ENCODE measurements at places on chromosomes 11 and 22. TPM values are rescaled to one million over a fixed set of nuclear protein-coding genes. Genes with fewer than 3 reads are reported as not detected.
A peak's percentile ranks its signal among the peaks of the same experiment; 100 is the strongest.

The CCDC89 gene
- 0.55 TPM for total RNA-seq

The ABCC8 gene
- not detected for total RNA-seq

The P4HA3 gene
- 2.0 TPM for total RNA-seq

- H3K4me3 ChIP-seq: no peak overlapping the region
- no peaks in the 10 kb centered on the region for H3K4me1 ChIP-seq
- no peak for DNase-seq
- no peaks in the 10 kb centered on the region for H3K36me3 ChIP-seq
Observed at GRCh38 chr11:21173476-21173875, 504.1 kb downstream of the NELL1 start.

The IFITM2 gene
- total RNA-seq: 36.3 TPM

DNA sequence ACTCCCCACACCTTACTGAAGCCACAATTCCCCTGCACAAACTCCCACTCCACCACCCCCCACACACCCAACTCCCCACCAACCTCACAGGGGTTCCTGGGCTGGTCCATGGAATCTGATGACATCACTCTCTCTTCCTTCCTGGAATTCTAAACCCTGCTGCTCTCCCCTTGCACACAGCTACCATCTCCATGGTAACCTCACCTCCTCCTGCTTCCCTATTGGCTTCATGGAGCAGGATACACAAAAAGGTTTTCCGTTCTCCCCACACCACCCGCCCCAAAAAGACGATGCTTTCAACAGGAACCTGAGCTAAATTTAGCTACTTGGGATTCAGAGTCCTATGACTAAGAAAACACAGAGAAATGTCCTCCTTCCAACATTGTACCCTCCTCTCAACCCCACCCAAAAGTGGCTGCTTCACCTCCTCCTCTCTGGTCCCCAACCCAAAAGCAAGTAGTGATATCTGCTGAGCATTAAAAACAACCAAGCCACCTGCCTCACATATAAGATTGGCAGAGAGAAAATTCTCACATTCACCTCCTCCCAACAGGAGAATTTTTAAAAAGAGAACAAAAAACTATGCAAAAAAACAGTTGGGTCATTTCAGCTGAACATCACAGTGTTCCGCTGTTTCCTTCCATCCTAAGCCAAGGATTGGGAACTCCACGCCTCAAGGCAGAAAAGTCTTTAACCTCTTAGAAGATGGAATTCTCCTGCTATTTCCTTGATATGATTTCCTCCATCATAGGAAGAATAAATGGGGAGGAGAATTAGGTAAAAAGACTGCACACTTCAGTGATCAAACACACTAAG lies 66.9 kb downstream of the RBFOX2 start:
- H3K36me3 ChIP-seq: no peaks in the 10 kb centered on the region
- H3K27ac ChIP-seq: no peak overlapping the region

The P2RY6 gene
- total RNA-seq: 1.6 TPM

- DNase-seq: no peak
- H3K27me3 ChIP-seq: no peaks in the 10 kb centered on the region
- H3K4me3 ChIP-seq: no peak overlapping the region
- no peak overlapping the region for H3K27ac ChIP-seq
- H3K36me3 ChIP-seq: no peaks in the 10 kb centered on the region
Observed at GRCh38 chr22:46679706-46680269, 58.3 kb downstream of the CERK start.

GRCh38 chr22:28348613-28349609 lies 330.7 kb downstream of the TTC28 start:
- H3K4me3 ChIP-seq: no peak overlapping the region
- no peak overlapping the region for H3K27ac ChIP-seq
- H3K4me1 ChIP-seq: no peaks in the 10 kb centered on the region
- H3K27me3 ChIP-seq: no peaks in the 10 kb centered on the region
- no peak for DNase-seq

The MMP11 gene
- 2.4 TPM for total RNA-seq

GRCh38 chr22:50581950-50582492 lies 628 bp downstream of the CHKB start:
- peak overlapping the region; percentile 66 for H3K27ac ChIP-seq
- peaks cover 5% of the 10 kb centered on the region for H3K4me1 ChIP-seq
- peak overlapping the region; percentile 77 for H3K4me3 ChIP-seq
- H3K27me3 ChIP-seq: no peaks in the 10 kb centered on the region
- no peak for DNase-seq
- no peaks in the 10 kb centered on the region for H3K36me3 ChIP-seq

The NUDT22 gene
- 102 TPM for total RNA-seq

The RAB38 gene
- total RNA-seq: not detected

GRCh38 chr11:78927511-78927910 lies 352.8 kb upstream of the NARS2 start:
- H3K27ac ChIP-seq: peak overlapping the region; percentile 12
- H3K36me3 ChIP-seq: no peaks in the 10 kb centered on the region
- no peak overlapping the region for H3K4me3 ChIP-seq
- no peaks in the 10 kb centered on the region for H3K27me3 ChIP-seq
- DNase-seq: no peak

DNA sequence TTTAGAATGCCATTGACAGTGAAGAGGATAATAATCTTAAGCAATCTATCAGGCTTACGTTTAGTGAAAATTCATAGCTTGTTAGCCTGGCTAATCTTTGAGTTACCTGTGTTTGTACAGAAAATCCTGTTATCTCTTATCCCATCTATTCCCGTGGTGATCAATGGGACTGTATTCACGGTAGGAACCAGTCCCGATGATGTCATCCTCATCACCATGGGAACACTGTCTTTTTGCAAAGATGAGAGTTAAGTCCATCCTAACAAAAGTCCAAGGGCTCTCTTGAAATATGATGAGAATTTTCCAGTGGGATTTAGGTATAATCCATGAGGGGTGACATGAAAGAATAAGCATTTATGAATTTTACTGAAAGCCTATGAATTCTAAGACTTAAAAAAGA lies 762.2 kb downstream of the ETS1 start:
- no peaks in the 10 kb centered on the region for H3K4me1 ChIP-seq
- peaks cover 22% of the 10 kb centered on the region for H3K27me3 ChIP-seq
- no peak overlapping the region for H3K27ac ChIP-seq
- H3K36me3 ChIP-seq: no peaks in the 10 kb centered on the region

DNA sequence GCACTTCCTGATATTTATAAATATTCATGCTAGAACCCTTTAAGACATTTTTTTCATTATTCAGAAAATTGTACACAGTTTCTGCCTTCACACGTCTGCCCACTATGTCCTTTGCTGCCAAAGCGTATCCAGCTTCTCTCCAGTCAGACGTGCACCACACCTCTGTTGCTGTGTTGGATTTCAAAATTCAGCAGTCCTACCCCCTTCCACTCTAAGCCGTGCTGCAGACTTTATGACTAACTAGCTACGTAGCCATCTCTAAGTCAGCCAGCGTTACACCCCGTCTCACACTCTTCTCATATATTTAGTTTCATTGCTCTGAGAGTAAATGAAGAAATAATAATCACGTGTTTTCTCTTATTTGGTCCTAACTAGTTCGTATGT lies 28.2 kb upstream of the OPCML start:
- no peaks in the 10 kb centered on the region for H3K36me3 ChIP-seq
- H3K4me1 ChIP-seq: no peaks in the 10 kb centered on the region
- no peak for DNase-seq
- no peak overlapping the region for H3K27ac ChIP-seq

GRCh38 chr11:19625438-19625837 lies 87.2 kb upstream of the NAV2 start:
- H3K27me3 ChIP-seq: no peaks in the 10 kb centered on the region
- H3K4me1 ChIP-seq: peaks cover 17% of the 10 kb centered on the region
- H3K27ac ChIP-seq: no peak overlapping the region
- no peak overlapping the region for H3K4me3 ChIP-seq
- DNase-seq: no peak

- no peak for DNase-seq
- H3K4me3 ChIP-seq: no peak overlapping the region
- no peaks in the 10 kb centered on the region for H3K4me1 ChIP-seq
- H3K36me3 ChIP-seq: no peaks in the 10 kb centered on the region
- no peak overlapping the region for H3K27ac ChIP-seq
Observed at GRCh38 chr11:23957314-23957713, 539.5 kb upstream of the LUZP2 start.

DNA sequence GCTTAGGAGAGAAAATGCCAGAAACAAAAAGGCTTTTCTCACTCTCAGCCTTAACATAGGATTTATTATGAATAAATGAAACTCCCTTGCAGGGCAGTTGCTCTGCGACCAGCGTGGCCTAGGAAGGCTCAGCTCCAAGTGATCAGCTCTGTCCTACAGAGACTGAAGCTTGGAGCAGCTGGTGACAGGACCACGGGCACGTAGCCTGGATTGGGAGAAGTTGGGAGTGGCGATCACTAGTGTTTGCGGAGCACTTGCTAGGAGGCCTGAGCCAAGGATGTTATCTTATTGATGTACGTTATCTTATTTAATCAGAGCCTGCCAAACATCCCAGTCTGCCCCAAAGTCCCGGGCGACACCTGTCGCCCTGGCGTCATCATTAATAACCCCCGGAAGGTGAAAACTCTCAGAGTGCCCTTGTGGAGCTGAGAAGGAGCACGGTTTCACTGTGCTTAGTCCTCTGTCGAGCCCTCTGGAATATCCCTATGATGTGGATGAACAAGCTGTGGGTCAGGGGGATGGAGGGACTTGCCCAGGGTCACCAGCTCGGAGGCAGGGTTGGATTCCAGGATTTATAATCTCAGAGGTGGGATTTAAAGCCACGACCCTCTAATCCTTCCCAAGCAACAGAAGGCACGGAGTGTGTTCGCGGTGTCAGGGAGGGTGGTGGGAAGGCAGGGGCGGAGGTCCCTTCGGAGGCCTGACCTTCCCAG lies 40.8 kb upstream of the SMIM38 start:
- H3K36me3 ChIP-seq: no peaks in the 10 kb centered on the region
- no peak for DNase-seq
- no peaks in the 10 kb centered on the region for H3K27me3 ChIP-seq
- no peak overlapping the region for H3K4me3 ChIP-seq
- H3K27ac ChIP-seq: no peak overlapping the region
- H3K4me1 ChIP-seq: peaks cover 15% of the 10 kb centered on the region

The CYP2D6 gene
- total RNA-seq: 0.55 TPM

The CALCA gene
- total RNA-seq: not detected

DNA sequence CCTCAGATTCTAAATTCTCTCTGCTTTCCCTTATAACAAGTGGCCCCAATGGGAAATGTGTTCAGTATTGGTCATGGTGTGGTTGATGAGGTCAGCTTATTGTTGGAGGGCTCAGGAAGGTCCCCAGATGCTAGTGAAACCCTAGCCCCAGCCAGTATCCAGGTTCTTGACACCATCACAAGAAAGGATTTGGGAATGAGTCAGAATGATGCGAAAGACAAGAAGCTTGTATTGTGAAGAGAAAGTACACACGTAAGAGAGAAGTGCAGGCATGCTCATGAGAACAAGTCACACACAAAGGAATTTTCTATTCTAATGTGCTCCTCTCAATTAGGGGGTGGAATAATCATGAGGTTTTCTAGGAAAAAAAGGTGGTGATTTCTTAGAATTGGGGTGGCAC lies 34.9 kb upstream of the TRPC6 start:
- H3K36me3 ChIP-seq: no peaks in the 10 kb centered on the region
- H3K4me1 ChIP-seq: peaks cover 18% of the 10 kb centered on the region
- no peak overlapping the region for H3K4me3 ChIP-seq
- peak overlapping the region; percentile 64 for H3K27ac ChIP-seq

GRCh38 chr22:28424427-28425080 lies 255.1 kb downstream of the TTC28 start:
- DNase-seq: peak; percentile 68
- no peak overlapping the region for H3K4me3 ChIP-seq
- H3K27ac ChIP-seq: no peak overlapping the region
- peaks cover 18% of the 10 kb centered on the region for H3K4me1 ChIP-seq
- no peaks in the 10 kb centered on the region for H3K36me3 ChIP-seq
- H3K27me3 ChIP-seq: no peaks in the 10 kb centered on the region

DNA sequence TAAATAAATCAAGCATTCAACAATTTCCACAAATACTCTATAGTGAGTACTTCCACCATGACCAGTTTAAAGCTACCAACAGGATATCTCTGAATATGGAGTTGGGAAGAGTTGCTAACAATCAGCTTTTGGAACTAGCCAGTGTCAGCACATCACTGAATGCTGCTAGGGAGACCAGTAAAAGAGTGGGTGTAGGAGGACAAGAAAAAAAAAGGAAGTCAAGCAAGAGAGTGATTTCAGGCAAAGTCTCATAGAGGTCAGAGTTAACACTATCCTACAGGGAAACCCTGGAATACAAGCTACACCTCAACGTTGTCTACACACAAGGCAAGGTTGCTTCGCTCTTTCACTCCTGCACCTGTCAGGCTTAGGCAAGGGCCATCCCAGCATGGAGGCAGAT lies 24.2 kb downstream of the EIF3F start:
- DNase-seq: no peak
- no peaks in the 10 kb centered on the region for H3K36me3 ChIP-seq
- no peaks in the 10 kb centered on the region for H3K4me1 ChIP-seq
- H3K27ac ChIP-seq: no peak overlapping the region
- H3K27me3 ChIP-seq: peaks cover 13% of the 10 kb centered on the region
- no peak overlapping the region for H3K4me3 ChIP-seq

The CCDC157 gene
- 1.5 TPM for total RNA-seq

DNA sequence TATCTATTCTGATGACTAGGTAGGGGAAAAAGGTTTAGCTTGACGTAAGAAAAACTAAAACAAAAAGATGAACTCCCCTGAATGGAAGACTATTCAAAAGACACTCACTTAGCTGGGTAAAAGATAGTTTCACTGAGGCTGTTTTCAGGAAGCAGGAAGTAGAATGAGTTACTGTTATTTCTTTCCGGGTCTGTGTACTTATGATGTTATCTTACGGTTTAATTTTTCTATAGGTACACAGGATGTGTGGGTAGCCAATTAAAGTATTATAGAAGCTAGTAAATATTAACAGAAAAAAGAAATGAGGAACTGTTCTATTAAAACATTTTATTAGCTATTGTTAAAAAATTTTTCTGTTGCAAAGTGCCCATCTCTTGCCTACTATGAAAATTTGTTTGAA lies 45.8 kb upstream of the MMP7 start:
- no peak for DNase-seq
- no peaks in the 10 kb centered on the region for H3K36me3 ChIP-seq
- no peak overlapping the region for H3K4me3 ChIP-seq
- H3K4me1 ChIP-seq: peaks cover 20% of the 10 kb centered on the region
- H3K27me3 ChIP-seq: no peaks in the 10 kb centered on the region

GRCh38 chr11:2513441-2513840 lies 68.6 kb downstream of the KCNQ1 start:
- DNase-seq: no peak
- H3K4me1 ChIP-seq: no peaks in the 10 kb centered on the region
- H3K36me3 ChIP-seq: no peaks in the 10 kb centered on the region
- no peak overlapping the region for H3K27ac ChIP-seq
- no peak overlapping the region for H3K4me3 ChIP-seq
